NB4 (cell line): ENCODE measurements at places on chromosomes 11 and 22.

GRCh38 chr11:117820071-117820470 lies 4.5 kb downstream of the FXYD2 start:
- DNase-seq: no peak

GRCh38 chr22:44582016-44582415 lies 84.0 kb upstream of the RTL6 start:
- DNase-seq: no peak

DNA sequence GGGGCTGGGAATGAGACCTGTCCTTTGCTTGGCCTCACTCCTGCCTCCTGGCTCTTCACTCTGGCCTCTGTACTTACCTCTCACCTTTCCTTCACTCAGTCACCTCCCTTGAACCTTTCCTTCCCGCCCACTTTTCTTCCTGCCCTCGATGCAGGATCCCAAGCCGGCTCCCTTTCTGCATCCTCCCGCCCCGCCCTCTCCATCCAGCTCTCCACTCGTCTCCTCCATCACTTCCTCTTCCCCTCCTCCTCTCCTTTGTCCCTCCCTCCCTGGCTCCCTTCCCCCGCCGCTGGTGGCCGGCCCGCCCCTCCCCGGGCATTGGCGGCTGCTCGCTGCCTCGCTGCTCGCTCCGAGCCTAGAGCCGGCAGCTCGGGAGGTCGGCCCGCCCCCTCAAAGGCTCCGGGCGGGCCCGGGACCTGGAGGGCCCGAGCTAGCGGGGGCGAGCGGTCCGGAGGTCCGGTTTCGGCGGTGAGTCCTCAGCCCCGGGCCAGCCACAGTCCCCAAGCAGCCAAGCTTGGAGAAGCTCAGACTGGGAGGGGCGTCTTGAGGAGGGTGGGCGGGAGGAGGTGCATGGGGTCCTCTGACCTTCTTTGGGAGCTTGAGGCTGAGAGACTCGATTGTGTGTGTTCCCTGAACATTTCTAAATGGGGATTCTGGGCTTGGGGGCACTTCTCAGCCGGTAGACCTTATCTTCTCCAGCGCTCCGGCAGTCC lies 13.8 kb downstream of the PHLDB1 start:
- DNase-seq: peak; percentile 61

- DNase-seq: peak; percentile 8
These were observed 640.2 kb upstream of the LUZP2 start for GRCh38 chr11:23856654-23857053.

DNA sequence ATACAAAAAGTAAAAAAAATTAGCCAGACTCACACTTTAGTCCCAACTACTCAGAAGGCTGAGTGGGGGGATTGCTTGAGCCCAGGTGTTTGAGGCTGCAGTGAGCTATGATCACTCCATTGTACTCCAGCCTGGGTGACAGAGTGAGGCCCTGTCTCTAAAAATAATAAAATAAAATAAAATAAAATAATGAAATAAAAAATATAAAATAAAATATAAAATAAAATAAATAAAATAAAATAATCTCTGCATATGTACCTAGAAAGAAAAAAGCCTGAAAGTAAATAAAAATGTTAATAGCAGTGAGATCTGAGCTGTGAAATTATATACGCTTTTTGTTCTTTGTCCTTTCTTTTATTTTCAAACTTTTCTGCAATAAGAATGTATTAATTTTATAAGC lies 17.1 kb upstream of the LRP5 start:
- DNase-seq: no peak

GRCh38 chr11:2483426-2483825 lies 38.6 kb downstream of the KCNQ1 start:
- DNase-seq: no peak

DNA sequence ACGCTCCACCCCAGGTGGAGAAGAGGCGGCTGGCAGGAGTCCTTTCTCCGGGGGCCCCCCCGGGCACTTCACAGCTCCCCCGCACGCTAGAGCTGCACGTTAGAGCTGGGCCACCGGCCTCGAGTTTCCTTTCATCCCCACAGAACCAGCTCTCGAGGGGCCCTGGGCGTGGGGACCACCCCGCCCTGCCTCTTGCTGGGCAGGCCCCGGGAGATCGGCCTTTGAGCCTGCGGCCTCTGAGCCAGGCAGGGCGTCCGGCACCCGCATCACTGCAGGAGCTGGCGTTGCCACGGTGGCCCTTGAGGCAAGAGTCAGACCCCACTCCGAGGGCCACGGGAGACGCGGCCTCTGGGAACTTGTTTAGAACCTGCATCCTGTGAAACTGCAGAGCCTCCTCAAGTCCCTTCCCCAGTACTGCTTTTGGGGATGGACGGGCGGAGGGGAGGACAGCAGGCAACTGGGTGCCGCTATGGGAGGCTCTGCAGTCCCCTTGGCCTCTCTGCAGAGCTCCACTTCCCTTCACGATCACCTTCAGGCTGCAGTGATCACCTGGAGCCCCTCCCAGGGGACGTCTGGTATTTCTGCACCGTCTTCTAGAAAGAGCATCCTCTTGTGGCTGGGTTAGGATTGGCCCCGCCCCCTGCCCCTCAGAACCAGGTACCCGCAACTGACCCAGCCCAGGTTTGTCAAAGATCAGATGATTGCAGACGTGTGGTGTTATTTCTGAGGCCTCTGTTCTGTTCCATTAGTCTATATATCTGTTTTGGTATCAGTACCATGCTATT lies 13.9 kb upstream of the GAL start:
- DNase-seq: no peak

DNA sequence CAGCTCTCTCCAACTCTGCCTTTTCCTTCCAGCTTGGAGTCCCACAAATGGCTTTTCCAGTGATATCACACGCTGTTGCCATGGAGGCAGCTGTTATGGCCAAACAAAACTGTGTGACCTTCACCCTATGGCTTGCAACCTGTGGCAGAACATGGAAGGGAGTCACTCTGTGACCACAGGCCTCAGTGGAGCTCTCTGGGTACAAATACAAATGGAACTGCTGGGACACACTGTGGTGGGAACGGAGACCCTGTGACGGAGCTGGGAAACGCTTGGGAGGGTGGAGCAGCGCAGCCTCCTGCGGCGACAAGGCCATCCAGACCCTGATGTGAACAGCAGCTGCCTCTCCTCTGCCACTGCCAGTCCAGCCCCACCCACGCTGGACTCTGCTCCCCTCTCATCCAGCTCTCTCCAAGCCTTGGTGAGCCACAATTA lies 162.5 kb downstream of the ETS1 start:
- DNase-seq: no peak
